ENCODE measurements at places on chromosomes 2 and 18.

DNA sequence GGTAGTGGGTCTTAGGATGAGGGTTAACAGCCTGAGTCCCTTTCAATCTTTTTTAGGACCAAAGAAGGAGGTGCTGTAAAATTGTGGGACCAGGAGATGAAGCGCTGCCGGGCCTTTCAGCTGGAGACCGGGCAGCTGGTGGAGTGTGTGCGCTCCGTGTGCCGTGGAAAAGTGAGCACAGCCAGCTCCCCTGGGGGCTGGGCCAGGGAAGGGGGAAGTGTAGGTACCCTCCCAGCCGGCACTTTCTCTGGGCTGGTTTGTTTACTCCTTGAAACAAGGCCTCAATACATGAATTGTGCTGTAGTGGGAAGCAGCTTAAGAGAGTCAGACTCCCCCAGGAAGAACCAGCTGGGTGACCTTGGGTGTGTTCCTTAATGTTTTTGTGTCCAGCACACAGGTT lies 90.1 kb downstream of the RTN4 start:
- DNase-seq = no peak

DNA sequence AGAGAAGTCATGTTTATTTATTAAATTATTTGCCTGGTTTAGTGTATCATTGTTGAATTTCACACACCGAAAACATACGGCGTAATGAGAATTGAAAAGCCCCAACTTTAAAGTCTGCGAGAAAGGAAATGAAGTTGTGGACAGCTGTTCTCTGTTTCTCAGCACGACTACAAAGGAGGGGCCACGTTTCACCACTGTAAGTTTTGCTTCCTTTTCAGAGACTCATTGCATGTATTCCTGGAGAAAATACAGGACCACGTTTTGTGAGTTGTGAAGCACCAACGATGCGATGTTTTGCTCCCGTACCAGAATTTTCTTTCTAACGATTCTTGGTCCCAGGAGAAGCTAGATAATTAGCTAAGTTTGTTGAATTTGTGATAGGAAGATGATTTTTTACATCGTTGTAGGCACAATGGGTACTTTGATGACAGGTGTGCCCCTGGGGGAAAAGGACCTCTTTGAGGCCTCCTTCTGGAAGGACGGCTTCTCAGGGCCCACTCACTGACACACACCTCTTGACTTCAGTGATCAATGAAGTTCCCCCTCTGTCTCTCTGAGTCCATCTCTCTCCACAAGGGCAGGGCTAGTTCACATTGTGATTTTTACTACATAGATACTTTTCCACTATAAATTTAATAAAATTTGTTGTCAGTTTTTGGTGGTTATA lies 23.7 kb upstream of the ACKR3 start:
- DNase-seq = no peak

GRCh38 chr18:32707147-32707546 lies 65.7 kb downstream of the KLHL14 start:
- DNase-seq = no peak

- DNase-seq = no peak
Measured at GRCh38 chr2:20985062-20985461, 58.8 kb downstream of the APOB start.

GRCh38 chr2:71460595-71461303 lies 7.4 kb downstream of the DYSF start:
- DNase-seq = peak; percentile 40

DNA sequence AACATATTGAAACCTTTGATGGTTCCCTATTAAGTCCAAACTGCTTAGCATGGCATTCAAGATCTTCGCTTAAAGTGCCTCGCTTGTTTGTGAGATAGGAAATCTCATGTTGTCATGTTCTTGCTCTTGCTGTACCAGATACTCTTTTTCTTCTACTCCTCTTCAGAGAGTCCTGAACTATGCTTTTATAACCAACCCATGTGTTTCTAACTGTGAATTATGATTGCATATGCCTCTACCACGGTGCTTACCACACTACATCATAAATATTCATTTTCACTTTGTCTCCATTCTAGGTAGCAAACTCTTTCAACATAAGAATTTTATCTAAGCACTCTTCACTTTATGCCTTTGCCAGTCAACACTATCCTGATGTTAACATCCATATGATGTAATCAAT lies 23.6 kb downstream of the STAT4 start:
- no peak for DNase-seq

DNA sequence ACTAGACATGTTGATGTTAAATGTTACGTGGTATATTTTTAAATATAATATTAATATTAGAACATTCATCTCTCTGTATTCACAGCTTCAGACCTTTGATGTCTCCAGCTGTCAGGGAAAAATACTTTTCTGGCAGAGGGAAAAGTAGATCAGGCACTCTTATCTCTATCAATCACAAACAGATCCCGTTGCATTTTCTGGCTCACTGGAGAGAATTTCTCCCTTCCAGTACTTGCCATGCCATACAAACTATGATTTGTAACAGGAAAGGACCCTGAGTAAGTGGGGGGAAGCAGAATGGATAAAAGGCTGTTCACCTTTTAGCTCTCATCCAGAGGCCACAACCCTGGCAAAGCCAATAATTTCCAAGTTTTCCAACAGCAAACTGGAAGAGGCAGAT lies 158.0 kb downstream of the TCF4 start:
- no peak for DNase-seq

- DNase-seq = no peak
Measured at GRCh38 chr2:28201671-28202180, 190.9 kb upstream of the FOSL2 start.

- no peak for DNase-seq
Measured at GRCh38 chr2:19169134-19169768, 189.2 kb downstream of the OSR1 start.

DNA sequence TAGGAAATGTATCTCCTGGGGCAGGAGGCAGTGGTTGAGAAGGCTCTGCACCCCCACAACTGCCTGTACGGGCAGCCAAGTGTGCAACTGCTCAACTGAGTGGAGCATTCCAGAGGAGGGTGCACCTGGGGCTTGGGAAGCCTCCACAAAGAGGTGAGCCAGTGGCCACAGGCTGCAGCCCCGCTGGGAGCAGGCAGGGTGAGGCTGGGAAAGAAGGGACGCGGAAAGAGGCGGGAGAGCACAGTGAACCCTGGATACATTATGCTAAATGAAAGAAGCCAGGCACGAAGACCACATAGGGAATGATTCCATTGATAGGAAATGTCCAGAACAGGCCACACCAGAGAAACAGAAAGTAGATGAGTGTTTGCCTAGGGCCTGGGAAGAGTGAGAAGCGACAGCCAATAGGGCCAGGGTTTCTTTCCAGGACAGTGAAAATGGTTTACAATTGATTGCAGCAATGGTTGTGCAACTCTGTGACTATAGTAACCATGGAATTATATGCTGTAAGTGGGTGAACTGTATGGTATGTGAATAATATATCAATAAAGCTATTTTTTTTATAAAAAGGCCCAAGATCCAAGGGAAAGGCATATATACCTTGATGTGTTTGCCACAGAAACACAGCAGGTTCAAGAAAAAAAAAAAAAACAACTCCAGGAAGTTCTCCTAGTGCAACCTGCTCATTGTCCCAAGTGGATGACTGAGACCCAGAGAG lies 82.4 kb downstream of the DDX1 start:
- DNase-seq = peak; percentile 27

DNA sequence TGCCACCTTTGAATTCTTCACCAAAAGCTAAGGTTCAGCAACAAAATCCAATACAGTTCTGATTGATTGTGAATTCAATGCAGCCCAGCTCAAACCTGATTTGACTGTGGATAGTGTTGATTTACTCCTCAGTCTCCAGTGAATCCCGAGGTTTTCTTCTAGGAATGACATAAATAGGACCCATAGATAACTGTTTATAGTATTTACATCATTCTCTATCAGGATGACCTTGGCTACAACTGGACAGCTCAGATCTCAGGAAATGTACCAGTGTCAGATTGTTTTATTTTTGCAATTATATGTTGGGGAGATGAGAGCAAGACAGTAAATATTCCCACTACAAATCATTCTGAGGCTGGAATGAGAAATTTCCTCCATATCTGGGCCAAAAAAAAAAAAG lies 21.2 kb downstream of the RBM43 start:
- DNase-seq = no peak

DNA sequence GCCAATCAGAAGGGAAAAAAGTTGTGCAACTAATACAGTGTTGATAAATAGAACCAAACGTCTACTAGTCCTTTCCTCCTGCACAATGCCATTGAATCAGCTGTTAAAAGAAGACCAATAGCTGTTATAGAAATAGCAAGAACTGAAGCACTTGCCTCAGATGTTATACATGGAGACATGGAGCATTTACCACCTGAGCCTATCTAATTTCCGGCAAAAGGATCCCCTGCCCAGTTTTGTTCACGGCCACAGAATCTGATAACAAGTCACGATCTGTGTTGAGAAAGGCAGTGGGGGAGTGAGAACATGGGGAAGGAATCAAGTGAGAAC lies 285.4 kb downstream of the ZEB2 start:
- peak; percentile 82 for DNase-seq

GRCh38 chr2:85888020-85888683 lies 638 bp downstream of the ST3GAL5 start:
- no peak for DNase-seq

- no peak for DNase-seq
Measured at GRCh38 chr2:164677733-164678132, 56.5 kb upstream of the GRB14 start.

DNA sequence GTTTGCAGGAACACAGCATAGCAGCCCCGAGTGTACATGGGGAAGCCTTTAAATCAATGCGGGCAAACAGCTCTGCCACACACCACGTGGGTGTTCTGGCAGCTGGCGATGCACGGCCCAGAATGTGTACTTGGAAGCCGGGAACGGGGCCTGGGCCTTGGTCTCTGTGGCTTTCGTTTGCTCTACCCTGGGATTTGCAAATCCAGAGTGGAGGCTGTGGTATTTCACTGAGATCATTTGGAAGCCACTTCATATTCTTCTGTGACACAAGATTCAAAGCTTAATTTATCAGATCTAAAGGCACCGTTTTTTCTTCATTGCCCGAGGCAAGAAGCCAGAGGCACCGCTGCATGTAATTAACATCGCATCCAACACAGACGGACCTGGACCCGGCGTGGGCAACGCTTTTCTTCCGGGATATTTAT lies 246.3 kb upstream of the MYT1L start:
- no peak for DNase-seq

DNA sequence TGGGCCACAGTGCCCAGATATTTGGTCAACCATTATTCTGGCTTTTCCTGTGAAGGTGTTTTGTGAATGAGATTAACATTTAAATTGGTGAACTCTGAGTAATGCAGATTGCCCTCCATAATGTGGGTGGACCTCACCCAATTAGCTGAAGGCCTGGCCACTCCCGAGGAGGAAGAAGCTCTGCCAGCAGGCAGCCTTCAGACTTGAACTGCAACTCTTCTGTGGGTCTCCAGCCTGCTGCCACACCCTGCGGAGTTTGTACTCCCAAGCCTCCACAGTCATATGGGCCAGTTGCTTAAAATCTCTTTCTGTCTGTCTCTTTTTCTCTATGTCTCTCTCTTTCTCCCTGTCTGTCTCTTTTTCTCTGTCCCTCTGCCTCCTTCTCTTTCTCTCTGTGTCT lies 262.7 kb downstream of the MYCN start:
- DNase-seq = no peak

DNA sequence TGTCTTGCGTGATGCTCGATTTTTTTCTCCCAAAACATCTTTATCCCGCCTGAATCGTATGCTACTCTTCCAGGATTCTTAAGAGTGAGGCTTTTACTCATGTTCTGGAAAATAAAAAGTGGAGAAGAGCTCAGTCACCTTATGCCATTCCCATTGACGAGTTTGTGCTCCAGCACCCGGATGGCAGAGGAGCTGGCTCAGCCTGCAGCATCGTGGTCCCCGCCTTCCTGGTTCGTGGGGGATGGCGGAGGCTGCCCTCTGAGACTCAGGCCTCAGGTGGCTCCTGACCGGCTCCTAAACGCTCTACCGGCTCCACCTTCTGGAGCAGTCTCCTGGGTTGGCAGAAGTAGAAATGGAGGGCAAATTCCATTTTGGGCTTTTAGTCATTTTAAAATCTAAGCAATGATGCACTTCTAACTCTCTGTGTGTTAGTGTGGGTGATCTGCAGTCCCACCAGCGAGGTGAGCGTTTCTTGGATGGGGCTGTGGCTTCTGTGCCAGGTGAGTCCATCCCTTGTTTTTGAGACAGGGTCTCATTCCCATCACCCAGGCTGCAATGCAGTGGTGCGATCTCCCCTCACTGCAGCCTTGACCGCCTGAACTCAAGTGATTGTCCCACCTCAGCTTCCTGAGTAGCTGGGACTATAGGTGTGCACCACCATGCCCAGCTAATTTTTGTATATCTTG lies 27.8 kb downstream of the RTP5 start:
- DNase-seq = no peak

- DNase-seq = peak; percentile 99
Measured at GRCh38 chr2:218568190-218569037, at the start of the genes CNOT9 and USP37. CNOT9 (plus strand) TSS chr2:218568839; CDS start chr2:218568955, 116 bp downstream. USP37 (minus strand) TSS chr2:218568351; CDS start chr2:218558653, 9,698 bp downstream.

DNA sequence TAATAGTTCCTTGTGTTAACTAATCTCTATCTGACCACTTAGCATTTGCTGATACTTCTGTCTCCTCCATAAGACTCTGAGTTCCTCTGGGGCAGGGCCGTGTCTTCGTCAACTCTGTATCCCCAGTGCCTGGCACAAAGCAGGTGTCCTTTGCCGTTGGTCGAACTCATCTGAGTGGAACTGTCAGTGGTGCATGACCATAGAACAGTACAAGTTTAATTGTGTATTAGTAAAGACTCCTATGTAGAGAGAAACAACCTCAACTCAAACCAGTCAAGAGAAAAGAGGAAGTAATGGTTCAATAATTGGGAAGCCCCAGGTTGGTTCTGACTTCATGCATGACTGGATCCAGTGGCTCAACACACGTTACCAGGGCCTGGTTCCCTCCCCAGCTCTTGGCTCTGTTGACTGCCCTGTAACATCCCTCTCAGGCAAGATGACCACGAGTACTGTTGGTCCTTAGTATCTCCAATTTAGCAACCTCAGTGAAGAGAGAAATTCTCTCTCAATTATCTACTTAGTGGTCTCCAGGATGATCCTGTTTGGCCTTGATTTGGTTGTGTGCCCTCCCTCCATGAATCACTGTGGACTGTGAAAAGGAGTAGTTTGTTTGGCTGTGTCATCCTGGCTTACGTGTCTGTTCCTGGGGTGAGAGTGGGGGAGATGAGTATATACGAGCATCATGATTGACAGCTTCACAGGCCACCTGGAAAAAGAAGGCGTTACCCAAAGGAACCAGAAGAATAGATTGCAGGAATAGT lies 58.5 kb upstream of the MSH6 start:
- peak; percentile 47 for DNase-seq

- peak; percentile 30 for DNase-seq
Measured at GRCh38 chr2:188819792-188820191, 154.4 kb upstream of the COL3A1 start.

GRCh38 chr2:234631646-234632514 lies 135.0 kb upstream of the ARL4C start:
- no peak for DNase-seq

GRCh38 chr2:158094487-158095092 lies 7.1 kb upstream of the UPP2 start:
- no peak for DNase-seq

- DNase-seq = no peak
Measured at GRCh38 chr2:1975060-1975459, 230.7 kb upstream of the PXDN start.

DNA sequence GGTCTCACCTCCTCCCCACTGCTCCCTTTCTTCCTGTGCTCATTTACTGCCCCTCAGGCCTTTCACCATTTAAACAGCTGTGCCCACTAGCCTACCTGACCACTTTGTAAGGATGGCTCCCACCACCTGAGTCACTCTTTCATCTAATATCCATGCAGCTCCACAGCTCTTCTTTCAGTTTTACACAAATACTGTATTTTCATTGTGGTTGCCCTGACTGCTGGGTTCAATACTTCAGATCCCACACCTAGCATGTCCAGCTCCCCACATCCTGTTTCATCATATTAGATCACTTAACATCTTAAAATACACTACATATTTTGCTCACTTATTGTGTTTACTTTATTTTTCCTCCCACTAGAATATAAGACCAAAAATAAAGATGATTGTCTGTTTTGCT lies 1110.6 kb downstream of the TSN start:
- no peak for DNase-seq

Measured in OCI-M1 (cell line).